Hematopoietic multipotent progenitor cell treated with erythropoietin and hydrocortisone succinate and interleukin-3 and kit ligand, for 15 days (in vitro differentiated cells): ENCODE measurements at places on chromosomes 16 and 17.

DNA sequence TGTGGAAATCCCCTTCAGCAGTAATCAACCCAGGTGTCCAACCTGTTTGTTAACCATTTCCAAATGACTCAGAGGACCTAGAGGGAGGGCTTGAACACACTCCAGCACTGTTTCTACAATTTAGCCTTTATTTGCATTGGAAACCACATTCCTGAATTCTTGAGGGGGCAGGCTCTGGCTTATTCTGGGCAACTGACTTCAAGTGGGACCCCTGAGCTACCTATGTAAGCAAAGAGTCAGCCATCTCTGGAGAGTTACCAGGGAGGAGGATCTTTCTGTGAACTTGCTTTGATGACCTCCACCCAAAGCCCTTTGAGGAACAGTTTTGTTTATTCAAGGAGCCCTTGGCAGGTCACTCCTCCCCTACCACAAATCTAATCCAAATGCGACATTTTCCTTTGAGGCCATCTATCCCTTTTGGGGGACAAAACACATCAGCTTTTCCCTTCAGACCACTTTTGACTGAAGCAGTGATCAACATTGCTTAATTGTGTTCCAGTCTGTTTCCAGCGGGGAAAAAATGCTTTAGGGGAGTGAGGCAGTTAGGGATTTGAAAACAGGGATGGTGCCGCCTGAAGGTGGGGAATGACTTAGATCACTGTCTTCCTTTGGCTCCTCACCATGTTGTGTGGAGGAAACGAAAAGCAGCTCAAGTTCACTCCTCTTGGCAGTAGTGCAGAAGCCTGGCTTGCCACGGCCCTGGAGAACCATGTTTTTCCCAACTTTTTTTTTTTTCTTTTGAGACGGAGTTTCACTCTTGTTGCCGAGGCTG lies 46.2 kb downstream of the TUBD1 start:
- no peak for DNase-seq

- no peak for DNase-seq
Observed at GRCh38 chr16:53129281-53130158, 74.7 kb downstream of the CHD9 start.

GRCh38 chr17:47325176-47325575 lies 1.4 kb downstream of the EFCAB13 start:
- DNase-seq, result no peak

- DNase-seq, result peak; percentile 72
Observed at GRCh38 chr17:2058586-2059546, 4.0 kb downstream of the HIC1 start.

- no peak for DNase-seq
Observed at GRCh38 chr16:74034862-74035261, 261.8 kb upstream of the PSMD7 start.

DNA sequence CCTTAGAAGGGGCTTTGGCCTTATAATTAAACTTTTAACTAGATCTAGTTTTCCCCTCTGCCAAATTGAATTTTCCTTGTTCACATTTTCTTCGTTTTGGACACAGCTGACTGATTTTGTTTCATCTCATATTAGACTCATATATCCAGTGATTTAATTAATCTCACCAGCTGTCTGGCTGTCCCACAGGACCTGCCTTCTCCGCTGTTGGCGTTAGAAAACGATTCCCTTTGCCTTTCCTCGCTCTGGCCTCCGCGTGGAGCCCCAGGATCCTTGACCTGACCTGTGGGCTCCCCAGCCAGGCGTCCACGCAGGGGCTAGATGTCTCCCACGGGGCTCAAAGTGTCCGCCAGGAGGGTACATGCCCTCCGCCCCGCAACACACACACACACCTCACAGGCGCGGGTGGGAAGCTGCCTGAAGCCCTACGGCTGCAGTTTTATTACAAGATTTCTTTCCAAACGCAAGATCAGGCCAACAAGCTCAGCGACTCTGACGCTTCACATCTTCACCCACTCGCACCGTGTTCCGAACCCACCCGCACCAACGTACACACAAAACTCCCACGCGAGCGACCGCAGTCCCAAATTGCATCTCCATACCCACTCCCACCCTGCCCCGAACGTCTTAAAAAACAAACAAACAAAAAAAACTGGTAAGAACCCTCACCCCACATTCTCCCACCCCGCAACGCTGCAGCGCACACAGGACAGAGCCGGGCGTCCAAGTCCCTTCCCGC lies 1.1 kb downstream of the RPRML start:
- DNase-seq, result no peak

- DNase-seq, result no peak
Observed at GRCh38 chr17:81403671-81404534, 8.6 kb downstream of the BAHCC1 start.

- DNase-seq, result no peak
Observed at GRCh38 chr17:64315032-64315490, 52.0 kb upstream of the TEX2 start.

DNA sequence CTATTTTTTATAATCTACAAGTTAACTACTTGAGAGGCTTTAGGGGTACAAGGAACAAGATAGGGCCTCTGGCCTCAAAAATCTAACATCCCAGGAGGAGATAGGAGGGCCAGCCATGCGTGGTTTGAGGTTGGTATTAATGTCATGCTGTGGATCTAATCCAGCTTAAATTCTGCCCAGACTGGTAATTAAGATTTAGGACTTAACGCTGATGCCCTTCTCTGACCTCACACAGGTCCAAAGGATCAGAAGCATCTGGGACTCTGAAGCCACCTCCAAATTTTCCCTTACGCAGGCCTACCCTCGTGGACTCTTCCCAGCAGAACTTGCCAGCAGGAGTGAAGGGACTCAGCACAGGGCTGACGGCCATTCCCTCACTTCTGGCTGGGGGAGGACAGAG lies 15.1 kb downstream of the SLC6A4 start:
- no peak for DNase-seq

GRCh38 chr17:76106703-76107102 lies 3.1 kb upstream of the EXOC7 start:
- no peak for DNase-seq

DNA sequence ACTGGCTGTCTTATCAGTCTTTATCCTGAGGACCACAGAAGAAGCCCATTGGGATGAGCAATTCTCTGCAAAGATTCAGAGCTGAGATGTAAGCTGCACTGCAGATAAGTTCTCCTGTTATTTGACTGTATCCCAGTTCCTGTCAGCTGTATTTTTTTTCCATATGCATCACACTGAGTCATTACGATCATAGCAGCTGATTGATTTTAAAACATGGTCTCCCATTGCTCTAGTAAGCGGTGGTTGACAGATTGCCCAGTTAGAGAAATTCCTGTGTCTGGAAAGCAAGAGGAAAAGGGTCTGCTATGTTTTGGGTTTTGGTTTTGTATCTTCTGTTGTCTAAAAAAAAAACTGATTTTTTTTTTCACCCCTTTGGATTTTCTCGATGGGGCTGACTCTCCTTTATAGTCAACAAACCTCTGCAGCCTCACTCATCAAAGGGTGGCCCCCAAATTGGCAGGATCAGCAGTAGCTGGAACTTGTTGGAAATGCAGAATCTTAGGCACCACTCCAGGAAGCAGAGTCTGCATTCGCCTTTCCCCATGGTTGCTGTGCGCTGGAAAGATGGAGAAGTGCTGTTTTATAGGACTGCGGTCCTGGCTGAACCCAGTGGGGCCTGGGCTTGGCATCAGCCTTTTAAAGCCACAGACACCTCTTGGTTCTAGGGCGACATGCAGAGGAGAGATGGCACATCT lies 220.1 kb upstream of the MPHOSPH6 start:
- DNase-seq, result no peak

- peak; percentile 23 for DNase-seq
Observed at GRCh38 chr16:57422026-57422944, 17.7 kb downstream of the CCL17 start.

DNA sequence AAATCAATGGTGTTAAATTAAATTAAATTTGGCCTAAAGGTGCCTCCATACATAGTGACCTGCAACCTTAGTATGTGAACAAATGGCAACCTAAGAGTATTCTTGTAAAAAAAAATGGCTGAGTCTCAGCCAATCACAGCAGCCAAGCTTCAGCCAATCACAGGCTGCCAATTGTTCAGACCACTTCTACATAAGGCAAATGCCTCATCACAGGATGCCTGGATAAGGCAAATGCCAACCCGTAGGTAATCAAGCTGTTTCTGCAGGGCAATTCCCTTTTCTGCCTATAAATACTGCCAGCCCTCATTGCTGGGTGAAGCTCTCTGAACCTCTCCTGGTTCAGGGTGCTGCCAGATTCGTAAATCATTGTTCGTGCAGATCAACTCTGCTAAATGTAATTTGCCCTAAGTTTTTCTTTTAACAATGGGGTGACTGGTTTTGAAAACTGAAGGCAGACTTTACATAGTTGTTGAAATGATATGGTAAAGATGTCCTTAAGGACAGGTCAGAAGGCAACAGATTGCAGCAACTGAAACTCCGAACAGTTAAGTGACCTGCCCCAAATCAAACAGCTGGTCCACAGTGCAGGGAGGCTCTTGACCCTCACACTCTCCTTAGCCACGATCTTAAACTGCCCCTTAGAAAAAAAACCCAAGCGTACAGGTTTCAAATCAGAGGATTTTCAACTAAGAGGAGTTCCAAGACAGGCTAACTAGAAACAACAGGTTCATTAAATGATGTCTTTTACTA lies 50.3 kb downstream of the N4BP1 start:
- DNase-seq, result no peak

GRCh38 chr16:59973966-59974365 lies 1239.8 kb upstream of the GOT2 start:
- DNase-seq, result no peak

- DNase-seq, result no peak
Observed at GRCh38 chr17:64378890-64379354, 11.7 kb downstream of the PECAM1 start.

DNA sequence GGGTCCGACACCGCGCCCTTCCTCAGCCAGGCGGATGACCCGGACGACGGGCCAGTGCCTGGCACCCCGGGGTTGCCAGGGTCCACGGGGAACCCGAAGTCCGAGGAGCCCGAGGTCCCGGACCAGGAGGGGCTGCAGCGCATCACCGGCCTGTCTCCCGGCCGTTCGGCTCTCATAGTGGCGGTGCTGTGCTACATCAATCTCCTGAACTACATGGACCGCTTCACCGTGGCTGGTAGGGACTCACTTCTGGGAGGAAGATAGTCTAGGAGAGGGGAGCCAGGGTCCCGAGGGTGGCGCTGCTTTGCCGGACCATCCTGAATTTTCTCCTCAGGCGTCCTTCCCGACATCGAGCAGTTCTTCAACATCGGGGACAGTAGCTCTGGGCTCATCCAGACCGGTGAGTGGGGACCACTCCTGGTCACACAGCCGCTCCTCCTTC lies 601 bp downstream of the SPNS1 start:
- DNase-seq, result no peak

DNA sequence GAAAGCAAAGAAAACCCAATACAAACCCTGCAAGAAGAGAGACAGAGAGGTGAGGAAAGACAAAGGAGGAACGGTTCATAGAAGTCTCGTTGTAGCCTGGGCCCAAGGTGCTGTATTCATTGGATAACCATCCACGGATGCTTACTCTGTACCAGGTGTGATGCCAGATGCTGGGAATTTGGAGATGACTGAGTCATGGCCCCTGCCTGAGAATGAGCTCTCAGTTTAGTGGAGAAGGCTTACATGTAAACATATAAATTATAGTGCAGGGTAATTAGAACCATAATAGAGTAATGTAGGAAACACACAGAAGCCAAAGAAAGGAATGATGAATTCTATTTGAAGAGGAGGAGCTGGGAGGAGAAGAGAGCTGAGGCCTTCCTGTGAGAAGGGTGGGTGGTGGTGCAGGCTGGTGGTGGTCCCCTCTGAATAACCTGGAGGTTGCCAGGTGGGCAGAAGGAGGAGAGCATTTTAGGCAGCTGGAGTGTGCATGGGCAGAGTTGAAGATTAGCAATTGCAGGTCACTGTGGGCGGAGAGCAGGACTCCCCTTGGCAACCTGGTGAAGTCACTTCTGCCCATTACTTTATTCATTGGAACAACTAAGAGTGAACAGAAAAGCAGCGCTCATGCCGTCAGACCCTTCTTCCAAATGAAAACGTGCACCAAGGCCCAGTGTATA lies 7.7 kb upstream of the ZG16 start:
- no peak for DNase-seq

- no peak for DNase-seq
Observed at GRCh38 chr17:80855196-80855947, 136.3 kb upstream of the CHMP6 start.

- no peak for DNase-seq
Observed at GRCh38 chr17:61581611-61582349, 9.2 kb downstream of the NACA2 start.

- no peak for DNase-seq
Observed at GRCh38 chr17:17540278-17540906, 44.2 kb upstream of the RASD1 start.
